SK-N-SH (cell line): ENCODE measurements at places on chromosomes 1 and 21.

DNA sequence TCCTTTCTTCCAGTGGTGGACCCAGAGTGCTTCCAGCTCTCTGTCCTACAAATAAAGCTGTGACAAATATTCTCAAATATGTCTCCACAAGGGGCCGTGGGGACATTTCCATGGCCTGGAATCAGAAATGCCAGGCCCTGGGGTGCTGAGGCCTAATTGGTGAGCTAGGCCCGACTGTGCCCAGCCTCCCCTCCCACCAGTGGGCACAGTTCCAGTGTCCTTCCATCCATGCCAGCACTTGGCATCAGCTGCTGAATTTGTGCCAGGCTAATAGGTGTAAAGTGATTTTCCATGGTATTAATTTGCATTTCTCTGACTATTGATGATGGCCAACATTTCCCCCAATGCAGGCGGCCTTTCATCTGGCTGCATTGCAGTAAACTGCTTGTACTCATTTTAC is 48.5 kb upstream of the B3GALT5 start:
- H3K4me1 ChIP-seq, result no peaks in the 10 kb centered on the region
- H3K27me3 ChIP-seq, result no peaks in the 10 kb centered on the region
- DNase-seq, result peak; percentile 56
- H3K27ac ChIP-seq, result no peak overlapping the region

DNA sequence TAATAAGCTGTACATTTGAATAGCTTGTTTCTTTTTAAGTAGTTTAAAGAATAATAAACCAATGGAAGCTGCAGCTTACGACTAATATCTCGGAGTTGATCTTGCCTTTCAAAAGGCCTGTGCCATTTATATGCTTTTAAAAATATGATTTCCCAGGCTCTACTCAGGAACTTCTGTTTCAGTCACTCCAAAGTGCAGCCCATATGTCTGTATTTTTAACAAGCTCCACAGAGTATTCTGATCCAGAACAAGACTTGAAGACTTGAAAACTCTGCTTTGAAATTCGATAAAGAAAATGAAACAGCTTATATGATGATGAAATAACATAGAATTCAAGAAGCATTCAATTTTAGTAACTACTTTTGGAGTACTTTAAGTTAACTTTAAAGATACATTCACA is 79.1 kb upstream of the PLPPR4 start:
- H3K4me1 ChIP-seq, result peaks cover 7% of the 10 kb centered on the region
- H3K36me3 ChIP-seq, result no peaks in the 10 kb centered on the region
- H3K27ac ChIP-seq, result no peak overlapping the region
- no peak for DNase-seq
- no peak overlapping the region for H3K4me3 ChIP-seq

DNA sequence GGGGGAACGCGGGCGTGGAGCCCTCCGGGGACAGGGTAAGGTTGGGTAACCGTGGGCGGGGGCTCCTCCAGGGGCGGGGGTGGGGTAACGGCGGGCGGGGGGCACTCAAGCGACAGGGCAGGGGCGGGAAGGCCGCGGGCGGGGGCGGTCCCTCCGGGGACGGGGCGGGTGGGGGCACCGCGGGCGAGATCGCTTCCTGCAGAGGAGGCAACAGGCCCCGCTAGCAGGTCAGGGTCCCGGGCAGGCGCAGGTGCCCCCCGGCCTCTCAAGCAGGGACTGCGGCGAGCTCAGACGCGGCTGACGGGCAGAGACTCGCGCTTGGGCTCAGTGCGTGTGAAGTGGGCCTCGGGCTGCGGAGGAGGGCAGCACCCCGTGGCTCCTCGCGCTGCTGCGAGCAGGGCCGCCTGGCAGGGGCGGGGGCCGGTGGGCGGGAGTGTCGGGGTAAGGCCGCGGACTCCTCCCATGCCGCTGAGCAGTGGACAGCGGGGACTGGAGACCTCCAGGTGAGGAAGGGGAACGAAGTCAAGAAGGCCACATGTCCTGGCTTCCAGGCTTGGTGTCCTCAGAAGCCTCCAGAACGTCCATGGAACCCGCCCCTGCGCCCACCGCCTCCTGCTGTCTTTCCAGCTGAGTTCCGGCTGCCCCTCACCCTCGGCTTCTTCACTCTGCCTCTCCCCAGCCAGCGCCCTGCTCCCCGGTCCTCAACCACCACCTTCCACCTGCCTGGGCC is 627 bp upstream of the GNB1 start:
- H3K4me3 ChIP-seq, result peak overlapping the region; percentile 55
- H3K27me3 ChIP-seq, result no peaks in the 10 kb centered on the region
- peak; percentile 92 for DNase-seq
- peak overlapping the region; percentile 41; the same call in 1 of the 2 replicates for H3K27ac ChIP-seq
- no peaks in the 10 kb centered on the region for H3K36me3 ChIP-seq

- no peaks in the 10 kb centered on the region for H3K4me1 ChIP-seq
- H3K36me3 ChIP-seq, result no peaks in the 10 kb centered on the region
- DNase-seq, result no peak
- no peak overlapping the region for H3K27ac ChIP-seq
These were observed 568.4 kb downstream of the PLA2G4A start for GRCh38 chr1:187396929-187397796.

GRCh38 chr1:208852911-208853310 is 608.7 kb upstream of the PLXNA2 start:
- no peak overlapping the region for H3K4me3 ChIP-seq
- no peaks in the 10 kb centered on the region for H3K36me3 ChIP-seq
- peaks cover 2% of the 10 kb centered on the region for H3K4me1 ChIP-seq

GRCh38 chr1:87717157-87717670 is 388.5 kb downstream of the LMO4 start:
- no peaks in the 10 kb centered on the region for H3K4me1 ChIP-seq
- no peak overlapping the region for H3K4me3 ChIP-seq
- no peaks in the 10 kb centered on the region for H3K36me3 ChIP-seq
- no peak overlapping the region for H3K27ac ChIP-seq
- H3K27me3 ChIP-seq, result no peaks in the 10 kb centered on the region
- DNase-seq, result no peak

- H3K4me3 ChIP-seq, result no peak overlapping the region
- no peaks in the 10 kb centered on the region for H3K36me3 ChIP-seq
- peaks cover 4% of the 10 kb centered on the region; the same call in 1 of the 2 replicates for H3K4me1 ChIP-seq
- DNase-seq, result no peak
- no peak overlapping the region for H3K27ac ChIP-seq
These were observed 52.3 kb upstream of the DNAJC6 start for GRCh38 chr1:65256860-65257708.
